ENCODE measurements at places on chromosomes 7 and 10.

- no peak for DNase-seq
These were observed 26.4 kb downstream of the PDLIM1 start for GRCh38 chr10:95264227-95265051.

GRCh38 chr7:44310221-44310848 is 15.1 kb downstream of the CAMK2B start:
- no peak for DNase-seq

- no peak for DNase-seq
These were observed 549.0 kb upstream of the VSTM2A start for GRCh38 chr7:53993224-53993623.

GRCh38 chr10:34200355-34200901 is 614.7 kb downstream of the PARD3 start:
- DNase-seq: no peak

DNA sequence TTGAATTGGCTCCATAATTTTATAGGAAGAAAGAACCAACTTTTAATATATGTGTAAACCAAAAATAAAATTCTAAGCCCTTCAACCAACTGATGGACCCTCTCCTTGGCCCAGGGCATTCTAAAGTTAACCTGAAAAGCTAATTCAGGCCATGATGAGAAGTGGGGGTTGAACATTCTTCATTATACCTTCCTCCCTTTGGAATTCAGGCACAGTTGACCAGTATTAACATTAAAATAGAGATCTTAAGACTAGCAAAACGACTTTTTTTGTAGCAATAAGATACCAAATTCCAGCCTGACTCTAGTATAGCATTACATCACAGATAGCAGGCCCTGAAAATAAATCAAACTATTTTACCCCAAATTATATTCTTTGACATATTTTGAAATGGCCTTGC is 173.2 kb downstream of the PLPP4 start:
- DNase-seq: no peak

- DNase-seq: no peak
These were observed 78.3 kb upstream of the NRP1 start for GRCh38 chr10:33412653-33413361.

GRCh38 chr10:88459530-88459929 is 123.6 kb downstream of the RNLS start:
- no peak for DNase-seq

DNA sequence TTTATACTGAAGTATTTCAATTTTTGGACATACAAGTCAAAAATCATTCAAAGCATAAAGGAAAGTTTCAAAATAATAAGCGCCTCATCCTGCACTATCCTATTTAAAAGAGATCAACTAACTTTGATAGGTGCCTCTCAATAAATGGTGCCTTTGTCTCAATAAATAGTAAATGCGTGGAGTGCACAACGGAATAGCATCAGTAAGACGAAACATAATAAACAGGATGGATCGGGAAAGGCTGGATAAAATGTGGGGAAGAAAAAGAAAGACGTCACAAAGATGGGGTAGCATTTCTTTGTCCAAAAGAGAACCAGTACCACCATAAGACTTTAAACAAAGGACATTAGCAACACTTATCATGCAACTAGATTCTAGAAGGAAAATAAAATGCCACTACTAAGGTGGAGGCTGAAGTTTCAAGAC is 571 bp upstream of the PRKAR2B start:
- no peak for DNase-seq

- no peak for DNase-seq
These were observed 861.3 kb downstream of the NRG3 start for GRCh38 chr10:82736305-82736704.

DNA sequence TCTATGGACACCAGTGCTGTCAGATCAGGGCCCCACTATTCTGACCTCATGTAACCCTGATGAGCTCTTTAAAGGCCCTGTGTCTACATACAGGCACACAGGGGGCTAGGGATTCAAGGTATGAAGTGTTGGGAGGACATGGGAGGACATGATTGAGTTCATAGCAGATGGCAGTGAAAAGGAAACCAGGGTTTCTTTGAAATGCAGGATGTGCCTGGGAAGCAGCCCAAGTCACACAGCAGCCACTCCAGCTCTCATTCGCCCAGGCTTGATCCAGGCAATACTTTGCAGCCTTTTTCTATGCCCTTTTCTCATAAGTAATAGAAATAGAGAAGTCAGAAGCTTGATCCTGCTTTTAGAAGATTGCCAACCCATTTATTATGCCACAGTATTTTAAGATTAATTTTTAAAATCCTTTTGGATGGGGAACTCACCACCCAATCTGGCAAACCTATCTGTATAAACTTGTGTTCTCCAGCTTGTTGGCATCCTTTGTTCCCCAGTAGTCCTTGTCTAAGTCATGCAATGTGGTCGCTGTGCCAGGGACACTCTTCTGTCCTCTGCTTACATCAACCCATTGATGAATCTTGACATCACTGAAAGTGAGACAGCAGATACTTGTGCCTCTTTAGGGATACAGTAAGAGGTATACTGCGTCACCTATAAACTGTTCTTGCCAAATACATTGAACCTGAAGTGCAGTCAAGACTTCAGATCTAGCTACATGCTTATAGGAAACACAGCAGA is 95.0 kb downstream of the TAF3 start:
- no peak for DNase-seq

DNA sequence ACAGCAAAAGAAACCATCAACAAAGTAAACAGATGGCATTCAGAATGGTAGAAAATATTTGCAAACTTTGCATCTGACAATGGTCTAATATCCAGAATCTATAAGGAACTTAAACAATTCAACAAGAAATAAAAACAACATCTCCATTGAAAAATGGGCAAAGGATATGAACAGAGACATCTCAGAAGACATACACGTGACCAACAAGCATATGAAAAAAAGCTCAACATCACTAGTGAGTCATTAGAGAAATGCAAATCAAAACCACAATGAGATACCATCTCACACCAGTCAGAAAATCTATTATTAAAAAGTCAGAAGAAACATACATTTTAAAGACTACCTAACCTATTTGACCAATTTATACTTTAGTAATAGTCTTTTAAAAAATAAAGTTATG is 571.3 kb upstream of the NRG3 start:
- no peak for DNase-seq

GRCh38 chr7:20310963-20311742 is 19.5 kb upstream of the ITGB8 start:
- no peak for DNase-seq

- DNase-seq: no peak
These were observed 321.9 kb upstream of the NPVF start for GRCh38 chr7:25550149-25550548.

- DNase-seq: no peak
These were observed 2.2 kb downstream of the GTF2IRD1 start for GRCh38 chr7:74455928-74456327.

DNA sequence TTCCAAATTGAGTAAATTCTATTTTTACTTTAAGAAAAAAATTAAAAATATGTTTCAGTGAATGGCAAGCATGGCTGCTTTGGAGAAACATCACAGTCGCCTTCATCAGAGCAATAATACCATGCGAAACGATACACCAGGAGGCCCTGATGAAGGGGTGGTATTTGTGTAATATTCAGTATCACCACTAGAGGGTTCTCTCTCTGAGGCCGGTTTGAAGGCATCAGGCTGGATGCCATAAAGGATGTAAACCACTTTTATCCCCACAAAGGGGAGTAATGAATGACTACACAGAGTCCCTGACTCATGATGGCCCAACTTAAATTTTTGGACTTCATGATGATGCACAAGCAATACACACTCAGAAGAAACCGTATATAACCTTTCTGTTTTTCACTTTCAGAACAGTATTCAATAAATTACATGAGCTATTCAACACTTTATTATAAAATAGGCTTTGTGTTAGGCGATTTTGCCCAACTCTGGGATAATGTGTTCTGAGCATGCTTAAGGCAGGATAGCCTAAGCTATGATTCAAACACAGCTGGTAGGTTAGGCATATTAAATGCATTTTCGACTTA is 95.5 kb downstream of the PPP1R17 start:
- DNase-seq: no peak

DNA sequence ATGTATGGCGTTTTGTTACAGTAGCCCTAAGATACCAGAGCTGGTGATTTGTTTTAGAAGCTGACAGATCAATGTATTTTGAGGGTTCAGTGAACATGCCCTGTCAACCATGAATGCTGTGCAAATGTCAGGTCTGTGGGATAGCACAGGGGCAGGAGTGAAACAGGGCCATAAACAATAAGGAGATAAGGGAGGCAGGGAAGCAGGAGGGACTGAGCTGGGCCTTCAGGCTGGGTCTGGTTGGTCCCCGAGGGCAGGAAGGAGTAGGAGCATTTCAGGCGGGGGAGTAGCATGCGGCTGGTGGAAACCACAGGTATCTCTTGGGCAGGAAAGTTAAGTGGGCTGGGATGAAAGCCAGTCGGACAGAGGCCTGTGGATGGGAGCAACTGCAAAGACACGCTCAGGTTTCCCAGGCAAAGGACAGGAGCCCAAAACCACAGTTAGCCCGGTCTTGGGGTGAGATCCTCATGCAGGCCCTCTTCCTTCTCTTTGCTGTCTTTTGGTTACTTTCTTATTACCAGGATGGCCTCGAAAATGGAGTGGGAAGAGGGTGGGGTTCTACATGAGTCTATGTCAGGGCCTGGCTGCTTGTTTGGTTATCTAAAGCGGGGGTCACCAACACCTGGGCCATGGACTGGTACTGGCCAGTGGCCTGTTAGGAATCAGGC is 69.5 kb upstream of the SEPHS1 start:
- no peak for DNase-seq

DNA sequence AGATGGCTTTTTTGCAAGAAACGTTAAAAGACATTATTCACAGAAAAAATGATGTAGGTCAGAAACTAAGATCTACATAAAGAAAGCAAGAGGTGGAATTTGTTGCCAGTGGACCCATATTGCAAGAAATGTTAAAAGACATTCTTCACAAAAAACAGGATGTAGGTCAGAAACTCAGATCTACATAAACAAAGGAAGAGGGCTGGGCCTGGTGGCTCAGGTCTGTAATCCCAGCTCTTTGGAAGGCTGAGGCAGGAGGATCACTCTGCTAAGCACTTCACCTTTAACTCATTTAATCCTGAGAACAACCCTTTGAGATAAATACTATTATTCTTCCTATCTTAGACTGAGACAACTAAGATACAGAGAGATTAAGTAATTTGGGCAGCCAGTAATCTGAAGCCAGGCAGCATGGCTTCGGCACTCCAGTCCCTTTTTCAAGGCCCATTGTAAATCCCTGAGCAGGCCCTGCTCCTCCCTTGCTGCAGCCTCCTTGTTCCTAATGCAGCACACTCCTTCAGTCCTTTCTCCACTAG is 11.6 kb downstream of the ZFAND4 start:
- DNase-seq: no peak

- DNase-seq: no peak
These were observed 271.9 kb upstream of the MKI67 start for GRCh38 chr10:128398118-128398517.

DNA sequence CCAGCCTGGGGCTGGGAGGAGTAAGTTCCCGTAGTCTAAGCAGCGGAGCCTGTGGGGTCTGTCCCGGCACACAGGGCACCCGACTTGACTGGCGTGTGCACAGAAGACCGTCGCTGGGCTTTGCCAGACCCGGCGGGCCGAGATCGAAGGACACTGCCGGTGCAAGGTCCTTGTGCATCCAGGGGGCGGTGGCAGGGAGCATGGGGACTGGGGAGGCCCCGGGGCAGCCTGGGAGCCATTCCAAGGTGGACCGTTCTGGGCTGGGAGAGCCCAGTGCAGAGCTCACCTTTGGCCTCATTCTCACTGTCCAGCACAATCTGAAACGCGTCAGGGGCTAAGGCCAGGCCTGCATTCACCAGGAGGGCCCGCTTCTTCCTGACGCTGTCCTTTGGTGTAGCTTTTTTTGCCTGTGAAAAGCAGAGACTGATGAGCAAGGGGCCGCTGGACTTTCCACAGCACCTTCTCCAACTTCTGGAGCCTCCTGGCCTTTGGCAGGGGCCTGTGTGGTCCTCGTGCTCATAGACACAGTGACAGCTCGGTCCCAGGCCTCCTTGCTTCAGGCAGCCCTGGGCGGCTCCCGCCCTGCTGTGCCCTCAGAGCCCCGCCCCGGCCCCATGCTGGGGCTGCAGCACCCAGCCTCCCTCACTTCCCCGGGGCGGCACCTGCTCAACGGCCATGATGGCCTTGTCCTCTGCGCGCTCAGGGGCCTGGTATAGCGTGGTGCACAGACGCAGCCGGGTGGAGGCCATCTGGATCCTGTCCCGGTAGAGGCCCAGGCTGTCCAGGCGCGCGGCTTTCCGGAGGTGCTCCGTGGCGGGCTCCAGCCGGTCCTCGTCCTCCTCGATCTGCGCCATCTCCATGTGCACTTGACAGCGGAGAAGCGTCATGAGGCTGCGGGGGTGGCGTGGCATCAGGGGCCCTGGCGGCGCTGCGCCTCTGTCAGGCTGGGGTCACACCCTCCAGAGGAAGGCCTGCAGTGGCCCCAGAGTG is 20.3 kb downstream of the CFAP46 start:
- no peak for DNase-seq

GRCh38 chr10:4894335-4894734 is 68.3 kb downstream of the AKR1E2 start:
- no peak for DNase-seq

DNA sequence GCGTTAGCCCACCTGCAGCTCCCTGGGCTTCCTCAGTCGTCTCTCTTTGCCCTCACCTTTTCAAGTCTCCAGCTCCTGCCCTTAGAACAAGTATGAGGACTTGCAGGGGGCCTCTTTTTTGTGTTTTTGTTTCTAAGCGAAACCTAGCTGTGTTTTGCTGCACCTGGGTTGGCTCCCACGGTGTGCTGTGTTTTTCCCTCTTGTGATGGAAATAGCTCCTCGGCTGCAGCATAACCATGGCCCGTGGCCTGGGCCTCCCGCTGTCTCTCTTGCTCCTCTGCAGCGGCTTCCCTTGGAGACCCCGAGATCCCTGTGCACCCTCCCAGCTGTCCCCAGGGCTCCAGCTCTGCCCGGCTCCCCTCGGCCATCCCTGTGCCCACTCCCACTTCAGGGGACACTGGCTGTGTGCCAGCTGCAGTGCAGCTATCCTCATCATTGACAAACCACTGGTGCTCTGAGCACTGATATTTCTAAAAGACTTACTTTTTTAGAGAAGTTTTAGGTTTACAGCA is 75.6 kb upstream of the TCERG1L start:
- DNase-seq: no peak

- no peak for DNase-seq
These were observed 66.2 kb upstream of the ARID5B start for GRCh38 chr10:61835069-61835945.

DNA sequence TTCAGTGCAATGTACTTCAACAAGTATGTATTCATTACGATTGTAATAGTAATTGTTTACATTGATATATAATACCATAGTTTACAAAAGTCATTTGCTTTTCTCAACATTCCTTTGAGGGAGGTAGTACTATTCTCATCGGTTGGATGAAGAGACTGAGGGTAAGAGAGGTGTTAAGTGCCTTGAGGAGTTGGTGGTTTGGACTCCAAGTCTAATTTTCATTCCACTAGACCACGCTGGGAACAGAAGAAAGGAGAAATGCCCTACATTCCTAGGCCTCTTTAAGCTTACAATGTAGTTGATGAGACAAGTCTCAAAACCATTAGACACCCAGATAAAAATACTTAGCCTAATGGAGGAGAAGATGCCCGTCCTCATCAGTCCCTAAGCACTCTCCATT is 28.6 kb downstream of the CDK1 start:
- no peak for DNase-seq

GRCh38 chr10:80468806-80469421 is 14.8 kb downstream of the TSPAN14 start:
- DNase-seq: no peak

Data from stimulated activated CD8-positive, alpha-beta memory T cell treated with anti-CD3 and anti-CD28 coated beads, Interleukin-2, amount 100 ng/mL, for 1 hour (primary cell).